Choroid plexus epithelial cell (primary cell): ENCODE measurements at places on chromosomes 7 and 10.

DNA sequence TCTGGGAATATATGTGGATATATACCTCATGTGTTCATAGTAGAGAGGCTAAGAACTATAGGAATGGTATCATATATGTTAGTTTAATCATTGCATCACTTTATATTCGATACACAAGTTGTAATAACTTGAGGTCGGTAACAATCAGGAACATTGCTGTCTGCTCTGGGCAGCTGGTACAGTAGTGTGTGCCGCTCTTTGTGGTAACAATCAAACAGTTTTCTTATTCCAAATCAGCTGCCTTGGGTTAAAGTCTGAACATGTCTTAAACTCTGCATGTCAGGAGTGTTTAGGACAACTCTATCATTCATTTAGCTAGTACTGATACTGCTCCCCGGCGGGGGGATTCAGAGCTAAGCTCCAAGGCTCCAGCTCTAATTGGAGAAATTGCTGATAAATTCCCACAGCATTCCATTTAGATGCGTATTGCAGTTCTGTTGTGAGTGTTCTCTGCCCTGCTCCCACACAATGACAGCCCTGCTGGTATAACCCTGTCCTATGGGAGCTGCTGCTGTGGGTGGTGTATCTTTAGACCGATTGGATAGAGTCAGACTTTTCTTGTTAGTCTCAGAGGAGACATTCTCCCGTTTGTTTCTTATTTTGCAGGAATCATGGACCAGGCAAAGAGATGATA is 707.5 kb upstream of the FZD8 start:
- peak; percentile 92 for DNase-seq

GRCh38 chr10:48249004-48249762 is 25.3 kb downstream of the FRMPD2 start:
- no peak for DNase-seq

GRCh38 chr7:35967366-35968139 is 166.7 kb downstream of the SEPTIN7 start:
- DNase-seq: no peak

- no peak for DNase-seq
These were observed 3.3 kb downstream of the COL26A1 start for GRCh38 chr7:101365956-101366355.

- DNase-seq: no peak
These were observed 353.6 kb downstream of the PTEN start for GRCh38 chr10:88216976-88217375.

- DNase-seq: no peak
These were observed 117.5 kb upstream of the LRRN3 start for GRCh38 chr7:110973196-110973990.
